B cell (primary cell): ENCODE measurements at places on chromosomes 11 and 22. TPM values are rescaled to one million over a fixed set of nuclear protein-coding genes. Genes with fewer than 3 reads are reported as not detected.

OR8D1 gene
- not detected in 2 replicates for total RNA-seq

GRCh38 chr11:110958216-110958615 lies 246.0 kb upstream of the ARHGAP20 start:
- no peaks in the 10 kb centered on the region for H3K27me3 ChIP-seq
- H3K4me1 ChIP-seq = no peaks in the 10 kb centered on the region
- H3K4me3 ChIP-seq = no peak overlapping the region
- no peak for DNase-seq

DNA sequence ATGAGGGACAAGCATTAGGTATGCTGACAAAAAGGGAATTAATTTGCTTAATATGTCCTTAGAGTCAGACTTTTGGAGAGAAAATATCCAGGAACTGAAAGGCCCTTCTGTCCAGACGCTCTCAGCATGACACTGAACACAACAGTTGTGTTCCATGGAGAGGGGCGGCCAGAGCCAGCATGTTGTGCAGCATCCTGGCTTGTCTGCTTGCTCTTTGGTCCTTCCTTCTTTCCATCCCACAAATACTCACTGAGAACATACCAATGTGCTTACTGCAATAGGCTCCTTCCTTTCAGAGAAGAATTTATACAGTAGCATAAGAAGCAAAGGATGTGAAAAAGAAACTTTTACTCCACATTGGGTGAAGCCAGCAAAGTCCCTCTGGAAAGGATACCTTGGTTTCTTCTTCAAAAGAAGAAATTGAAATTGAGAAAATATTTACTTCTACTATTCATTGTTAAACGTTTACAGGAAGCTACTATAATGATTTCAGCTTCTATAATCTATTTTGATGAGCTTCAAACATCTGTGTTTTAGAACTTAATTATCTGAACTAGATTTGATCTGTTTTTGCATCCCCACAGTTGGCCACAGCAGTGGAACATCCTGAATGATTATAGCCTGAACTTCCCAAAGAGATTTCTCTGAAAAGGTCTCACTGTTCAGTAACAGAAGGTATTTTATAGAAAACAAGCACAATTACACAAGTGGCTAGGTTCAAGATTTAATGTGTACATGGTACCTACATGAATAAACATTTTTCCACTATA lies 304.1 kb upstream of the PITPNB start:
- H3K36me3 ChIP-seq = no peaks in the 10 kb centered on the region
- no peak overlapping the region for H3K27ac ChIP-seq
- H3K4me1 ChIP-seq = no peaks in the 10 kb centered on the region

SERPINH1 gene
- total RNA-seq = 5.7 and 7.5 TPM in 2 replicates

DNA sequence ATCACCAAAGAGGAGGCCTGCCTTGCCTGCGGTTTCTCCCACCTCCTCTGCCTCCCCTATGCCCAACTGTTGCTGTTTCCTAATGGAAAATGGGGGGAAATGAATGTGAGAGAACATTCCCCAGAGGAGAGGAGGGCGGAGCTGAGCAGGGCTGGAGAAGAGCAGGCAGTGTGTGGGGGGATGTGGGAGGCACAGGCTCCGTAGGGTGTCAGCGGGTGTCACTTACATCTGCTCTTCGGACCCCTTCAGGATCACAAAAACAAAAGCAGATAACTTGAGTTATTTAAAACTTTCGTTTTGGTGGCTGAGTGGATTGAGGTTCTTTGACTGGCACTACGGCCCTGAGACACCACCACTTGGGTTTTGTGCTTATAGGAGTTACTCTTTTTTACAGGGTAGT lies 93.8 kb downstream of the CEP164 start:
- H3K27me3 ChIP-seq = no peaks in the 10 kb centered on the region
- H3K4me3 ChIP-seq = no peak overlapping the region
- peaks cover 7% of the 10 kb centered on the region for H3K4me1 ChIP-seq
- no peak for DNase-seq

- DNase-seq = no peak
- no peak overlapping the region for H3K4me3 ChIP-seq
- peaks cover 8% of the 10 kb centered on the region for H3K4me1 ChIP-seq
- H3K27me3 ChIP-seq = peaks cover 3% of the 10 kb centered on the region
Measured at GRCh38 chr11:10990637-10991193, 132.9 kb upstream of the ZBED5 start.

CCDC157 gene
- 3.6 and 5.4 TPM in 2 replicates for total RNA-seq

PDGFD gene
- 0.71 and 1.0 TPM in 2 replicates for total RNA-seq

GRCh38 chr11:73257342-73258103 lies 14.6 kb upstream of the P2RY6 start:
- no peaks in the 10 kb centered on the region for H3K36me3 ChIP-seq
- DNase-seq = no peak
- no peak overlapping the region for H3K4me3 ChIP-seq
- H3K27me3 ChIP-seq = peaks cover 6% of the 10 kb centered on the region

HBB gene
- total RNA-seq = 378 and 385 TPM in 2 replicates

SLC22A8 gene
- not detected in 2 replicates for total RNA-seq

DNA sequence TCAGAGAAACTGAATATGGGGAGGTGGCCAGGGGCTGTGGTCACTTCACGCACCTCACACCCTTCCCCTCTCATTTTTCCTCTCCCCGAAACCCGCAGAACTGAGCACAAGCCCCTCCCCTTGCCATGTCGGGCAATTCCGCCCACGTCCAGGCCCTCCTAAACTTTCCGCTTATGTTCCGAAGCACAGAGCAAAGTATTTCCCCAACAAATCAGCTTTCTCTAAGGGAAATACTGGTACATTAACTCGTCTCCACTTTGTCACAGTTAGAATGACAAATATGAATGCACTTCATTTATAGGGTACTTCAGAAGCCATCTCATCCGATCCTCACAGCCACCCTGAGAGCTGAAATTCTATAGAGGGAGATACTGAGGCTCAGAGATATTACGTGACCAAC lies 94.7 kb upstream of the TMEM45B start:
- H3K4me1 ChIP-seq = no peaks in the 10 kb centered on the region
- no peak for DNase-seq
- no peak overlapping the region for H3K4me3 ChIP-seq
- H3K27me3 ChIP-seq = no peaks in the 10 kb centered on the region

GRCh38 chr11:59611570-59612565 lies 3.7 kb downstream of the OSBP start:
- H3K36me3 ChIP-seq = peaks cover 45% of the 10 kb centered on the region
- H3K4me3 ChIP-seq = no peak overlapping the region
- H3K27me3 ChIP-seq = no peaks in the 10 kb centered on the region

- DNase-seq = no peak
- no peak overlapping the region for H3K27ac ChIP-seq
- peaks cover 7% of the 10 kb centered on the region for H3K4me1 ChIP-seq
- no peaks in the 10 kb centered on the region for H3K27me3 ChIP-seq
Measured at GRCh38 chr11:112277941-112278340, 17.3 kb upstream of the PLET1 start.

- no peak overlapping the region for H3K27ac ChIP-seq
- H3K36me3 ChIP-seq = no peaks in the 10 kb centered on the region
- peaks cover 4% of the 10 kb centered on the region for H3K27me3 ChIP-seq
- H3K4me3 ChIP-seq = no peak overlapping the region
- H3K4me1 ChIP-seq = no peaks in the 10 kb centered on the region
Measured at GRCh38 chr11:11807811-11808782, 33.7 kb upstream of the USP47 start.

DNA sequence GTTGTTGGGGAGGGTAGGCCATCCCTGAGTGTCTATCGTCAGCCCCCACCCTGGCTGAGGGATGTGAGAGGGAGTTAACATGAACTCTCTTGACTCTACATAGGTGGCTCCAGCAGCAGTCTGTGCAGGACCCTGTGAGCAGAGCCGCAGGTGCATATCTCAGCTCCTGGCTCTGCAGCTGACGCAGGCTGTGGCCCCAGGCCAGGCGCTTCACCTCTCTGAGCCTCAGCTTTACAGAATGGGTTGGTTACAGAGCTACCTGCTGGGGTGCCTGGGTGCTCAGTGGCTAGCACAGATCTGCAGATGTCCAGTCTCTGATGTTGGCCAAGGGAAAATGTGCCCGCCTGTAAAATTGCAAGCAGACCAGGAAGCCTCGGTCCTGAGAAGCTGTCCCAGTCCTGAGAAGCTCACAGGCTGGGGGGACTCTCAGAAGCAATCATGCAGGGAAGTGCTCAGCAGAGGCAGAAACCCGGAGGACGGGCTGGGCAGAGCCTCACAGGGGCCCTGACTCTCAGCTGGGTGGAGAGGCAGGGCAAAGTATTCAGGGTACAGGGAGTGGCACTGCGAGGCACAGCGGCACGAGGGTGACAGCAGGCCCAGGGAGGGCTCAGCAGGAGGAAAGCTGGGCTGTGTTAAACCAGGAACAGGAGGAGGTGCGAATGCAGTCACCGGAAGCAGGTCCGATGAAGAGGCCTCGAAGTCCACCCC lies 15.9 kb upstream of the LRP5 start:
- DNase-seq = no peak
- H3K27ac ChIP-seq = no peak overlapping the region
- H3K4me3 ChIP-seq = no peak overlapping the region
- no peaks in the 10 kb centered on the region for H3K36me3 ChIP-seq

- DNase-seq = no peak
- H3K36me3 ChIP-seq = no peaks in the 10 kb centered on the region
- no peaks in the 10 kb centered on the region for H3K27me3 ChIP-seq
- H3K4me1 ChIP-seq = no peaks in the 10 kb centered on the region
- H3K27ac ChIP-seq = no peak overlapping the region
Measured at GRCh38 chr11:106400949-106401570, 323.6 kb downstream of the AASDHPPT start.

DNA sequence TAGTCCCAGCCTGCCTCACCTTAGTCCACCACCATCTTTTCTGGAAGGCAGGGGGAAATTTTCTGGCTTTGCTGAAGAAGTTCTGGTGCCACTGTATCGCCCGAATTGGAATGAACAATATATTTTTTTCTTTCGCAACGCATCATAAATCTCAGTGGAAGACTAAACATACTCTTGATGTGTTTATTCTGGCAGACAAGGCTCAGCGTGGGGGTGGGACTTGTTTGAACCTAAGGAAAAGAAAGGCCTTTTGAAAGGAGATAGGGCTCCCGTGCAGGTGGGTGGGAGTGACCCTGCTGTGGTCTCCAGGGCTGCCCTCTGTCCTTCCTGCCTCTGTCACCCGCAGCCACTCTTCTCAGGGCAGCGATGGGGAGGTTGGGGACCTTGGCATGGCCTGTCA lies 42.5 kb downstream of the CD82 start:
- no peaks in the 10 kb centered on the region for H3K27me3 ChIP-seq
- no peak overlapping the region for H3K4me3 ChIP-seq
- H3K4me1 ChIP-seq = peaks cover 100% of the 10 kb centered on the region
- H3K36me3 ChIP-seq = peaks cover 44% of the 10 kb centered on the region
- peak overlapping the region; percentile 99 for H3K27ac ChIP-seq

- H3K36me3 ChIP-seq = no peaks in the 10 kb centered on the region
- H3K4me1 ChIP-seq = no peaks in the 10 kb centered on the region
- H3K4me3 ChIP-seq = no peak overlapping the region
- DNase-seq = no peak
- H3K27me3 ChIP-seq = no peaks in the 10 kb centered on the region
Measured at GRCh38 chr11:32309530-32310213, 125.7 kb downstream of the WT1 start.

DNA sequence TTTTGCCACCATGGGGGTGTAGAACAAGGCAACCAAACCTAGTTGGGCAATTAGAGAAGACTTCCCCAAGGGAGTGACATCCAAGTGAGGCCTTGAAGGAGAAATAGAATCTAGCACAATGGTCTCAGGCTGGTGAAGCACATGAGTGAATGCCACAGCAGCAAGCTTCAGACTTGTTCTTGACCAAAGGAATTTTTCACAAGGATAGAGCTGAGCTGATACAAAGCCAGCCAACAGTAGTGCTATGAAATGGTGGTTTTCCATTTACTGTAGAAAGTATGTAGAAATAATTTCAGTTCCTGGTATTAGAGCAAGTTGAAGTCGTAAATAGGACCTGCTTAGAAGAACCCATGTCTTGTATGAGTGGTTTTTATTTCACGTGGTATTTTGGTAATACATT lies 148.3 kb upstream of the RASSF10 start:
- H3K36me3 ChIP-seq = no peaks in the 10 kb centered on the region
- H3K4me3 ChIP-seq = no peak overlapping the region
- no peak overlapping the region for H3K27ac ChIP-seq

GRCh38 chr11:35106595-35106994 lies 32.4 kb upstream of the CD44 start:
- H3K27me3 ChIP-seq = no peaks in the 10 kb centered on the region
- peak; percentile 72 for DNase-seq
- H3K4me1 ChIP-seq = peaks cover 62% of the 10 kb centered on the region
- no peaks in the 10 kb centered on the region for H3K36me3 ChIP-seq
- peak overlapping the region; percentile 20 for H3K27ac ChIP-seq

DNA sequence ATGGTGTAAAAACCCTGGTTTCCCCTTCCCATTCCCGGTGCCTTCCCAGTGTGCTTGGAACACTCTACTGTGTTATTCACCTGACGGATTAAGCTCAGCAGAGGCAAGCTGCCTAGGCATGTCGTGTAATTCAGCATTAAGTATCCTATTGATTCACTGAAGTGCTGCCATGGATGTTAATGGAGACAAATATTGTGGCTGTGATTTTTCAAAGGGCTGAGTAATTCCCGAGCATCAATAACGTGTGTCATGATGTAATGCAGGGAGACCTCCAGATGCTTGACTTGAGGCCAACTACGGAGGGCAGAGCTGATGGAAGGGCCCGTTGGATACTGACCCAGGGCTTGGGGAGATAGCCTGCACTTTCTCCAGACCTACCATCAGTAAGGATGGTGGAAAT lies 269.0 kb downstream of the ST3GAL4 start:
- no peaks in the 10 kb centered on the region for H3K27me3 ChIP-seq
- no peak overlapping the region for H3K4me3 ChIP-seq
- no peak overlapping the region for H3K27ac ChIP-seq
- no peaks in the 10 kb centered on the region for H3K36me3 ChIP-seq
- no peak for DNase-seq

LRRC4C gene
- total RNA-seq = 0.57 TPM in 1 of 2 replicates, not detected in the other

CCDC87 gene
- total RNA-seq = 0.17 and 0.39 TPM in 2 replicates

APOA4 gene
- total RNA-seq = not detected in 2 replicates

- H3K4me3 ChIP-seq = no peak overlapping the region
- H3K27ac ChIP-seq = no peak overlapping the region
- DNase-seq = no peak
- no peaks in the 10 kb centered on the region for H3K27me3 ChIP-seq
- H3K4me1 ChIP-seq = peaks cover 32% of the 10 kb centered on the region
Measured at GRCh38 chr11:129277198-129277843, 85.2 kb upstream of the ARHGAP32 start.

APOA5 gene
- not detected in 2 replicates for total RNA-seq

DNA sequence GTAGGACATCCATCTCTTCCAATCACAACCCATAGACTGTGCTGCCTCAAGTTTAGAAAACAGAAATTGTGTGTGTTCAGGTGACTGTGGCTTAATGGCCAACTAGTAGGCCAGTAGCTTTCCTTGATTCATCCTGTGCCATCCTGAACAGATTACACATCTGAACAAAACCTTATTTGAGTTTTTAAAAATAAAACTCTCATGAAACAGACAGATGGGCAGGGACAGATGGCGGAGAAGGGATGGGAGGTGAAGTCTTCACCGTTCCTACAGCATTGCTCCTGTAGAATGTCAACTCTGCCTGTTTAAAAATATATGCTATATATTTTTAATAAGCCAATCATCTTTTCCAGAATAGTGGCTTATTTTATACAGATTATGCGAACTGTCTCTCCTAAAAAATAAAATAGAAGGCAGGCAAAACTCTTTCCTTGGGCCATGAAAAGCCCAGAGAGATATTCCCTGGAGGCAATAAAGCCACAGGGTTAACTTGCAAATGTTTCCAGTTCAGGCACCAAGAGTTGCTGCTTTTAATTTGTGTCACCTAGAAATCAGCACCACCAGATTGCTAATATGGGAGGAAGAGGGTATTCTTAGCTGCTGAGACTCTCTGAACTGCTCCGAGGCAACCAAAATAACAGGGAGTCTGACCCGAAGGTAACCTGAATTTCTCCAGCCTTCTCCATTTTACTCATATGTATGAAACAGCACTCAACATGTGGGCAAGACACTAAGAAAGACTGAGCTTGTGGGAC lies 861.2 kb downstream of the OPCML start:
- H3K27ac ChIP-seq = no peak overlapping the region
- H3K4me3 ChIP-seq = no peak overlapping the region
- H3K36me3 ChIP-seq = no peaks in the 10 kb centered on the region
- no peaks in the 10 kb centered on the region for H3K4me1 ChIP-seq
- H3K27me3 ChIP-seq = no peaks in the 10 kb centered on the region
